ENCODE measurements at places on chromosomes 3 and 15.

DNA sequence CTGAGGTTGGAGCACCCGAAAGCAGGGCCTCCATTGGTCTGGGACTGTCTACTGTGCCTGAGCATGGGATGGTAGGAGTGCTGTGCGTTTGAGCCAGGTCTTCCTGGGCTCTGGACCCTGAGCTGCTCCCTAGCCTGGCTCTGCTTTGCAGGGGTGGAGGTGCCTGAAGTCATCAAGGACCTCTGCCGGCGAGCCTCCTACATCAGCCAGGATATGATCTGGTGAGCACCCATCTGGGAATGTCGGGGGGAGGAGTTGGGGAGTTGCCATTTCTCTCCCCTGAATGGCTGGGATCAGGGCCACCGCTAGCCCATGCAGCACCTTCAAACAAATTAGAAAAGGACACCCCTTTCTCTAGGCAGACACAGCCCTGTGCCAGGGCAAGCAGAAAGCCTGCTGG, 20.7 kb downstream of the DUOX1 start:
- no peak for DNase-seq

GRCh38 chr3:25473246-25473645, 45.2 kb downstream of the RARB start:
- no peak for DNase-seq

DNA sequence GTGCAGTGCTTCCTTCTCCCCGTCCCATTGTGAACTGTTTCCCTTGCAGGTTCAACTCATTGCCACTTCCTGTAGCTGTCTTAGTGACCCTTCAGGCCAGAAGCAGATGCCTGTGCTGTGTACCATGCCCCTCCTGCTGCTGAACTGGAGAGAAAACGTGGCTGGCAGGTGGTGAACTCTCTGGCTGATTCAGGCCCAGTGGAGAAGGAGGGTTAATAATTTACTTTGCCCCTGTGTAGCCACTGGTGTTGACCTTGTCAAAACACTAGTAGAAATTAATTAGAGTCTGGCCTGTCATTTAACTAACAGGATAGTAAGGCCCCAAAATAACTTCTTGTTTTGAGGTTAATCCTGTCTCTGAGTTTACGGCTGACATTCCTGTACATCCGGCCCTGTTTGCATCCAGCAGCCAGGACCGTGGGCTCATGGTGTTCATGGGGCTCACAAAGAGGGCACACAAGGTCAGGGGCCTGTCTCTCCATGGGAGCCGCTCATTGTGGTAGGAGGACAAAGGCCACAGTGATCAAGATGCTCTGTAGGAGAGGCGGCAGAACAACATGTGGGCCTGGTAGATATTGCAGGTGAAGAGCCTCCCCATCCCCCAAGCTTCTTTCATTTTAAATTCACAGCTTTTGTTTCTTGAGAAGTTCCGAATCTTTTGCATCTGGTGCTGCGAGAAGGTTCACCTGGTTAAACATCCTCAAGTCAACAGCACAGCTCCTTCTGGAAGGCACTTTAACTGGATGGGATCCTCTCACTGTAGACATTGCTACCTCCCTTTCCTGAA, 101.6 kb downstream of the CGNL1 start:
- peak; percentile 37 for DNase-seq

GRCh38 chr3:107963581-107963980, 127.2 kb downstream of the CD47 start:
- no peak for DNase-seq

GRCh38 chr3:125608419-125608818, 13.1 kb upstream of the OSBPL11 start:
- DNase-seq = no peak

DNA sequence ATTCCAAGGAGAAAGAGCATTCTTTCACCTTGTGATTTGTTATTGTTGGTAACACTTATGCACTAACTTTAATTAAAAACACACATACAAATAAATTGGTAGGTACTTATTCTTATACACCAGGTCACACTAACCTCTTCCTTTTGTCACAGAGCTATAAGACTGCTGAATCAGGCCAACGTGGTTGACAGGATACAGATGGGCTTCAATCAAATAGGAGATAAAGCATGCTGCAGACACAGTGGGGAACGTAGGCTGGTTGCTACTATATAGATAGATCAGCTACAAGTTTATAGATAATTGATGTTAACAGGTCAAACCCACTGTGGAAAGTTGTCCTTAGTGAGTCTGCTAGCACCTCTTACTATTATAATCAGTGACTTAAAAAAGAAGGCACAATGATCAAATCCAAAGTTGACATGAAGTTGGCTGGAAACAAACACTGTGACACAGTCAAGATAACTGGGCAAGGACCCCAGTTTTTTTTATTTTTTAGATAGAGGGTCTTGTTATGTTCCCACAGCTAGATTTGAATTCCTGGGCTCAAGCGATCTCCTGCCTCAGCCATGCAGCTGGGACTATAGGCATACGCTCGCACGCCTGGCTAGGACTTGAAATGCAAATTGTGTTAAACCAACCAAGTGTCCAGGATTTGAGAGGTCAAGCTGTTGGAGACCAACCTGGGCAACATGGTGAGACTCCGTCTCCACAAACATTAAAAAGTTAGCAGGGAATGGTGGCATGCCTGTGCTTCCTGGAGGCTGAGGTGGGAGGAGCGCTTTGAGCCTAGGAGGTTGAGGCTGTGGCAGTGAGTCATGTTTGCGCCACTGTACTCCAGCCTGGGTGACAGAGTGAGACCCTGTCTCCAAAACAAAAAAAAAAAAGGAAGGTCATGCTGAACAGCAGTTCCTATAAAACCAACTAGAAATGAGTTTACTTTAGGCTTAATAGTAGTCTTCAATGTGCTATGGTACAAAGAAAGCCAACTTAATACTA, 97.9 kb upstream of the MEX3B start:
- no peak for DNase-seq

DNA sequence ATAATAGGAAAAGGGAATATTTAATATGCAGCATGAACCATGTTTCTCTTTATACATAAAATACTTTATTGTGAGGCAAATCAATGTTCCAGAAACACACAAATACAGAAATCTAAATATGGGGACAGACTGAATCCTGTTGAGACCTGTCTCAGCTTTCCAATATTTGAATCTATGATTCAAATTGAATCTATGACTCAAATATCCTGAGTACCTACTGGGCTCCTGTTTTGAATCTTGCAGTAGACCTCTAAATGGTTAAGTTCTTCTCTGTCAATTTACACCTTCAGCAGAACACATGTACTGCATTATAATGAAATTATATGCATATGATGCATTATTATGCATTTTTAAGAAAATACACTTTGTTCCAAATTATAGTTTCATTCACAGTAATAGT, 143.2 kb upstream of the PLXND1 start:
- DNase-seq = no peak

DNA sequence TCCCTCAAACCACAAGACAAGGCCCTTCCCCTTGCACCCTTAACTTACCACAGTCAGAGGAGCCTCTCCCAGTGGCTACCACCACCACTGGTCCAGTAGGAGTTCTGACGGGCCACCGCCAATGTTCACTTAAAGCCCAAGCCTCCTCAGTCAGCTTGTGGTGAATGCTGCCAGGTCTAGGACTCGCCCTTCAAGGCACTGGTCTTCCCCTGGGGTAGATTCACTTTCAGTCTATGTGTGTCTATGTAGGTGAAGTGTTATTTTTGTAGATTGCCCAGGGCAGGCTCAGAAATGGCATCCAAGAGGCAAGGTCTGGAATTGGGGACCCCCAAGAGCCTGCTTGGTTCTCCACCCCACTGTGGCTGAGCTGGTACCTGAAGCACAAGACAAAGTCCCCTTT, 15.4 kb upstream of the CASR start:
- DNase-seq = no peak

DNA sequence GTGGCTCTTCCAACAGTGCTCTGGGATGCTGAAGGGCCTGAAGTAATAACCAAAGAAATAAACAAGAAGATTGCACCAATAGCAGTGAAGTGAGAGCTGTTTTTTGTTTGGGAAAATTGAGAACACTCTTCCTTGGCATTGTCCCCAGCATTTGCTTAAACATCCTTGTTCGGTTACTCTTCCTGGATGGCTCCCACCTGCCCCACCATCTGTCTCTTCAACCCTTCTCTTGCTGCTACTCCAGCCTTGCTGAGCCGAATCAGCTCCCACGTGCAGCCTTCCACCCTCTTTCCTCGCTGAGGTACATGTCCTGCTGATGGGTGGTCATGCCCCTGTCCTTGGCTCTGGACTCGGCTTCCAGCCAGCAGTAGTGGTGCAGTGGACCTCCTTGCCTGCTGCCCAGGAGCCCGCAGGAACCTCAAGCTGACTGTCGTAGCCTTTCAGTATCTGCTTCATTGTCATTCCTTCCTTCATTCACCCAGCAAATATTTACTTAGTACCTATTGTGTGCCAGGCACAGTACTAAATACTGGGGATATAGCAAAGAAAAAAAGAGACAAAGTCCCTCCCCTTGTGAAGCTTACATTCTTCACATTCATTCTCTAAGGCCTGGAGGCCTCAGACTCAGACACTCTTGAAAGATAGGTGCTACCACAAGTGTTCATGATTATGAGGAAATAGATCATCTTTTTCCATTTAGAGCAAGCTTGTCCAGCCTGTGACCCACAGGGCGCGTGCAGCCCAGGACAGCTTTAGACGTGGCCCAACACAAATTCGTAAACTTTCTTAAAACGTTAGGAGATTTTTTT, 17.1 kb upstream of the VILL start:
- no peak for DNase-seq

DNA sequence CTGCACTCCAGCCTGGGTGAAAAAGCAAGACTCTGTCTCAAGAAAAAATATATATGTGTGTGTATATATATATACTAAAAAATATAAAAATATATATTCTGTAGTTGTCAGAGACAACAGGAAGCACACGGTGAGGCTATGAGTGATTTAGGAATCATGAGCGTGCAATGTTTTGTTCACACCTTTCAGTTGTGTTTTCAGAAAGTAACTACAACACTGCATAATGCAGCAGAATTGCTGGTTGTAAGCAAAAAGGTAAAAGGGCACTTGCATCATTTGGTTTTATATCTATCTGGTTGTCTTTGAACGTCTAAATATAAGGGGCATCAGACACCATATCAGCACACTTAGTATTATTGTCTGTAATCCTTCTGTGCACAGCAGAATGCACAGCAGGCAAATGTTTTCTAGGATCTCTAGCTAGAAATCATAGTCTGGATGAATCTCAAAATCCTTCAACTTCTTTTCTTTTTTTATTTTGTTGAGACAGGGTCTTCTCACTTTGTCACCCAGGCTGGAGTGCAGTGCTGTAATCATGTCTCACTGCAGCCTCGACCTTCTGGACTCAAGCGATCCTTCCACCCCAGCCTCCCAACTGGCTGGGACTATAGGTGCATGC, 44.8 kb downstream of the CCR3 start:
- DNase-seq = no peak

GRCh38 chr15:40929660-40930429, 705 bp downstream of the DLL4 start:
- DNase-seq = no peak

- peak; percentile 75 for DNase-seq
Observed at GRCh38 chr15:92808598-92809063, 91.5 kb upstream of the CHD2 start.

DNA sequence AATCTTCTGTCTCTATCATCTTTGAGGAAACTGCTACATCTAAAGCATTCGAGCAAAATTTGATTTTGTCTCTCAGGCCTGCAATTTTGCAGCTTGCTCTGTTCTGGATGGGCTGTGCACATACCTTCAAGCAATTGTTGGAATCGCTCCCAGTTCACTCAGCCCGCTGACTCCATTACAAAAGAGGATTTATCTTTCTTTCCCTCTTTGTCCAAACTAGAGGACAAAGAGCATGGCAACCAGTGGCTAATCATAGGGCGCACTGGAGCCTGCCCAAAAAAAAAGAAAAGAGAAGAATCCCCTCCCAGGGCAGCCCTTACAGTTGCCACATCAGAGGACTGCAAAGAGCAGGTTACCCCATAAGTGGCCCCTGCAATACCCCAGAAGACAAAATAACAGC, 49.0 kb upstream of the DUT start:
- DNase-seq = no peak

- no peak for DNase-seq
Observed at GRCh38 chr15:51267703-51268083, 70.7 kb downstream of the CYP19A1 start.

DNA sequence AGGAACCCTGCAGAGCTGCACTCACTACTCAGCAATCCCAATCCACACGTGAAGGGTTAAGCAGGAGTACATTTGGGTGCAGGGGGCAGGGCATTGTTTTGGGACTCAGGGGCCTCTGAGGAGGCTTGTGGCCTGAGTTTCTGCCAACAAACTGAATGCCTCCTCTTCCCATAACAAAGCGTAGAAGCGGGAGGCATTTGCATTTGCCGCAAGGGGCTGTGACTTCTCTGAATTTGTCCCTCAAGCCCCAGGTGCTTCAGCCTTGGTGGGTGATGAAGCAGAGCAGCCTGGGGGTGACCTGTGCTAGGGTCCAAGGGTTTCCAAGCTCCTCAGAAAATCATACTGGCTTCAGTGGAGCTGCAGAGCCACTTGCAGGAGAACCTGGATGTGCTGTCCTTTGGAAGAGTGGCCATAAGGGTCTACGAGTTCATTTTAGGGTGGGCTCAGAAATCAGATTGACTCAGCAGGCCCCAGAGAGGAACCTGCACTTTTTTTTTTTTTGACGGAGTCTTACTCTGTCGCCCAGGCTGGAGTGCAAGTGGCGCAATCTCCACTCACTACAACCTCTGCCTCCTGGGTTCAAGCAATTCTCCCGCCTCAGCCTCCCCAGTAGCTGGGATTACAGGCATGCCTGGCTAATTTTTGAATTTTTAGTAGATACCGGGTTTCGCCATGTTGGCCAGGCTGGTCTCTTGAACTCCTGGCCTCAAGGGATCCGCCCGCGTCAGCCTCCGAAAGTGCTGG, 1.4 kb upstream of the RPSA start:
- DNase-seq = no peak

DNA sequence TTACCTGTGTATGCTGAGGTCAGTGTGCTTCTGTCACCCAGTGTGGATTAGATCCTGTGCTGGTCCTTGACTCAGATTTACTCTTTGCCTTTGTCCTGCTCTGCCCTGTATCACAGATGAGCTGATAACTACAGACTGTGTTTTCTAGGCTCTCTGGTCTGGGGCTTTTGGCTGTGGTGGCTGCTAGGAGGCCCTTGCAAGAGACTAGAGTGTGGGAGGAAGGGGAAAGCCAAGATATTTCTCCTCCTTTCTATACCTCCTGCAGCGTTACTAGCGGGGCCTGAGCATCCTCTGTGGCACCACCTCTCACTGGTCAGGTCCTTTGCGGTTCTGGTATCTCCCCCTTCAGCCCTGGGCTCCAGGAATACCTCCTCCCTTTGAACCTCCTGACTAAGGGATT, 282.3 kb upstream of the TBC1D5 start:
- DNase-seq = no peak

DNA sequence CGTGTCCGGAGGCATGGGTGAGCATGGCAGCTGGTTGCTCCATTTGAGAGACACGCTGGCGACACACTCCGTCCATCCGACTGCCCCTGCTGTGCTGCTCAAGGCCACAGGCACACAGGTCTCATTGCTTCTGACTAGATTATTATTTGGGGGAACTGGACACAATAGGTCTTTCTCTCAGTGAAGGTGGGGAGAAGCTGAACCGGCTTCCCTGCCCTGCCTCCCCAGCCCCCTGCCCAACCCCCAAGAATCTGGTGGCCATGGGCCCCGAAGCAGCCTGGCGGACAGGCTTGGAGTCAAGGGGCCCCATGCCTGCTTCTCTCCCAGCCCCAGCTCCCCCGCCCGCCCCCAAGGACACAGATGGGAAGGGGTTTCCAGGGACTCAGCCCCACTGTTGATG, 49.5 kb downstream of the PGPEP1L start:
- DNase-seq = no peak
